Bone marrow (tissue), 2 donors: ENCODE measurements at places on chromosomes 3 and 15.

DNA sequence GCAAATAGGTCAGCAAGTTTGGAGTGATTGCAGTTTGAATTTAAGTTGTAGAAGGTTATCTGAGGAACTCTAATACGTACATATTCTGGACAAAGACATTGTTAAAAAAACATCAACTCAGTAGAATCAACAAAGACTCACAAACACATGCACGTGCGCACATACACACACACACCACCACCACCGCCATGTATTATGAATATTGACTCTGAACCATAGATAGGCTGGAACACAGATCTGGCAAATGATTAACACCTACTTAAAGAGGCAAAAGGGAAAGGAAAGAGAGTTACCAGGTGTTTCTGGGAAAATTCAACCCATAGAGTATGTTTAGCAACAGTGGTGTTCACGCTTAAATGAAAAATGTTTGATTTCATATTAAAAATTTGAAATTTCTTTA is 334.2 kb upstream of the ALCAM start:
- no peak for DNase-seq

DNA sequence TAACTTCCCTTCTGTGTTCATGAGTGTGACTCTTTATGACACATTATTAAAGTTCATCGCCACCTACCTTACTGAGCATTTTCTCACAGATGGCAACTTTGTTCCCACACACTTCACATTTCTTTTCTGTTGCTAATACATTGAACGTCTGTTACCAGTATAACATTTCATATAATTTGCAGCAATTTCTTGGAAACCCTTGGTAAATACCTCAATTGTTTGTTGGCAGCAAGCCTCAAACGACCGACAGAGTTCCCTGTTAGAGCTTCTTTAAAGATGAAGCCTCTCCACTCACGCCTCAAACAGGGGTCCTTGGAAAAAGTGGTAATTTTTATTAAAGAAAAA is 3.2 kb upstream of the CHSY1 start:
- no peak for DNase-seq

DNA sequence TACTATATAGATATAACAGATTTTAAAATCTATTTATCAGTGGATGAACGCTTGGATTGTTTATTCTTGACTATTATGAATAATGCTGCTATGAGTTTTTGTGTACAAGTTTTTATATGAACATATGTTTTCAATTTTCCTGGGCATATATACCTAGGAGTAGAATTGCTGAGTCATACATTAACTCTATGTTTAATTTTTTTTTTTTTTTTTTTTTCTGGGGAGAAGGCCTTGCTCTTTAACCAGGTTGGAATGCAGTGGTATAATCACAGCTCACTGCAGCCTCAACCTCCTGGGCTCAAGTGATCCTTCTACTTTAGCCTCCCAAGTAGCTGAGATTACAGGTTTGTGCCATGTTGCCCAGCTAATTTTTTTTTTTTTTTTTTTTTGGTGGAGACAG is 9.1 kb downstream of the CIDEC start:
- DNase-seq = no peak

- DNase-seq = no peak
Observed at GRCh38 chr15:78265752-78266224, 1.4 kb downstream of the DNAJA4 start.

- no peak for DNase-seq
Observed at GRCh38 chr3:18529631-18530030, 104.5 kb upstream of the SATB1 start.

- no peak for DNase-seq
Observed at GRCh38 chr3:43019006-43019809, 40.1 kb downstream of the GASK1A start.

GRCh38 chr15:85986741-85987140 is 92.9 kb upstream of the AGBL1 start:
- DNase-seq = no peak

GRCh38 chr15:58504674-58505234 is 73.0 kb downstream of the LIPC start:
- DNase-seq = no peak

DNA sequence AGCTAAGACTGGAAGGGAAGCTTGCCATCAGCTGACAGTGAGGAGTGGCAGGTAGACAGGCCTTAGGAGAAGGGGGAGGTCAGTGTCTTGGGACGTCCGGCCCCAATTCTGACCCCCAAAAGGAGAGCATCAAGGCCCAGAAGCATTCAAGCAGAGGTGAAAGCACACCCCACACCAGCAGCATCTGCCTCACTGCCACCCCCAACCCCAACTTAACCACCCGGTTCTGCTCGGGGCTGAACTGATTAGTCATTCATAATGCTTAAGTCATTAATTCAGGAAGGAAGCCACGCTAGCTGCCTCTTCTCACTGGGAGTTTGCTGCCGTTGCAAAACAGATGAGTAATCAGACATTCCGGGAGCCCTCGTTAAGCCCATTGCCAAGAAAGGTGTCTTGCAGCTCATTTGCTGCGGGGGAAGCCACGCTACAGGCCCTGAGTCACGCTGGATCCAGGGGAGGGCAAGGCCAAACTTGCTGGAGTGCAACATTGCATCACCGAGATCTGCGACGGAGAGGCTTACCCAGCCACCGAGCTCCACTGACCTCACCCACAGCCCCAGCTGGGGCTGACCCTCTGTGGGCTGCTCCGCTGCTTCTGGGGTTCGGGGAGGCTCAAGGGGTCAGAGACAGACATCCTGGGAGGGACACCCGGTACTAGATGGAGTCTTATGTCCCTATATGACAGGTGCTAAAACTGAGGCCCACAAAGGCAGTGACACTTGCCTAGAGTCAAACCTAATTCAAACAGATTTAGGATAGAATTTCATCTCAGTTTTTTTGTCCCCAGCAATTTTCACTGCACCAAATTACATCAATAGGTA is 46.4 kb upstream of the HES1 start:
- peak; percentile 80 for DNase-seq

- DNase-seq = no peak
Observed at GRCh38 chr3:177641206-177641605, 443.9 kb upstream of the TBL1XR1 start.

DNA sequence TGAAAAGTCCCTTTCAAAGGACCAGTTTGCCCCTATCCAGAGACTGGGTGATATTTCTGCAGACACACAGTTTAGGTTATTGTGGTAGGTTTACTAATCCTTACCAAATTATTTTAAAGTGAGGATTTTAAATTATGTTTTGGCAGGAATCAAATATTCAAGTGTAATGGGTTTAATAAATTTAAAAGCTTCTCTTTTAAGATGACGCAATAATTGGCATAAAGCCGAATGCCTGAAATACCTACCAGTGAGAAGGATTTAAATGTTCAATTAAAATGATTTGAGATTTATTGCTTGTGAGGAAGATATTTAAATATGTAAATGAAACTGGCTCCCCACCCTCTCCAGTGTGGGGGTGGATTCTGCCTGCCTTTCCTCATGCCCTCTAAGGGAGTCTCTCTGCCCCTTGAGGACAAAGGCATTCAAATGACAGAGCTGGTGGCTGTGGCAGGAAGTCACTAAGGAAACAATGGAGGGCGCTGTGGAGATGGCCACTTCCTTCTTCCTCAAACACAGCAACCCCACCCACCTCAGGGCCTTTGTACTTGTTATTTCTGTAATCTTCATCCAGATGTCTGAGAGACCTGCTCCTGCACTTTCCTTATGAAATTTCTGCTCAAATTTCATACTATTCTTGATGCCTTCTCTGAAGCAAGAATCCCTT is 131.7 kb downstream of the TNIK start:
- no peak for DNase-seq

DNA sequence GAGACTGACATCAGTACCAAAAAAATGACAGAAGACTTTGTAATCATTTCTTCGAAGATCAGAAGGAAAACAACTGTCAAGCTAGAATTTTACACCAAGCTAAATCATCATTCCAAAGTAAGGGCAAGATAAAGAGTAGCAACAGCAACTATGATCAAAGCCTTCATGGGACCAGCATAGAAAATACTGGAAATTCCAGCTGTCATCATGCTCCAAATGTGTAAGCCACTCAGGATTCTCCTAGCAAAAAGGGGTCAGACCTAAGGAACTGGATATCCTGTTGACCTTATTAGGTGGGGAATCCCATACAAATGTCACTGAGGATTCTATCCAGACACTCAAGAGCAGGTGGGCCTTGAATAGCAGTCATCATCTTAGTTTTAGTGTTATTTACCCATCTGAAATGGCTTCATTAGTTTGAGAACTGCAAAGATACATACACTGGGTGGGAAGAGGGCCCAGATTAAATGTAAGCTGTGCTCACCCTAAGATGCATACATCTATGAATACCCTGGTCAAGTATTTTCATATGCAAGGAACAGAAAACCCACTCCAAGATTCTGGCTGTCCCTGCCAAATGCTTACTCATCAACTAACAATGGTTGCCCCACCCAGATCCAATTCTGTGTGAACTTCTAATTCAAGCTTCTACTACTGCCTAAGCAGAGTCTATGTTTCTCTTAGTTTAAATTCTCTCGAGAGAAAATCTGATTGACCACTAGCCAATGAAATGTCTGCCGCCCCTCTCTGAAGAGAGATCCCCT is 33.5 kb downstream of the CLDN18 start:
- DNase-seq = no peak

- peak; percentile 27 for DNase-seq
Observed at GRCh38 chr3:138188013-138188730, 1.1 kb downstream of the ARMC8 start.

DNA sequence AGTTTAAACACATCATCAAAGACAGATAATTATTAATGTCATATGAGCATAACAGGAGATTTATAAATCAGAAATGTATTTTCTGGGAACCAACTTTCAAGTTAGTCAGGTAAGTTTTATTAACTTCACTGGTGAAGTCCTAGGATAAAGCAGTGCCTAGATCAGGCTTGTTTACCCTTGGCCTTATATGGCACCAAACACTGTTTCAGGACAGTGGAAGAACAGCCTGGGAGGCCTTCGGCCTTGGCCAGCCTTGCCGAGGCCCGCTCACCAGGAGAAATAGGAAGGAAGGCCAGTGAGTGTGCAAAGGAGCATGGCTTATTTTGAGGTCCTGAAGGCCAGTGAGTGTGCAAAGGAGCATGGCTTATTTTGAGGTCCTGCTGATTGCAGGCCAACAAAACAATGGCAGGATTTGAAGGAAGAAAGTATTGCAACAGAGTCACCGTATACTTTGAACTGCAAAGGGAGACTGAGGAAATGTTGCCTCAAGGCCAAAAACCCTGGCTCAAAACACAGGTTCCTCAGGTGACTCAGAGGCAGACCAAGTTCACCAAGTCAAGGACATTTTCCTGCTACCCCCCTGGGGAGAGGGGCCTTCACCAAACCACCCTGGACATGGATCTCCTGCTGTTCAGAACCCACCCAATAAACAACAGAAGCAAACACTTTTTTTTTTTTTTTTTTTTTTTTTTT is 174.3 kb downstream of the TP63 start:
- DNase-seq = no peak

DNA sequence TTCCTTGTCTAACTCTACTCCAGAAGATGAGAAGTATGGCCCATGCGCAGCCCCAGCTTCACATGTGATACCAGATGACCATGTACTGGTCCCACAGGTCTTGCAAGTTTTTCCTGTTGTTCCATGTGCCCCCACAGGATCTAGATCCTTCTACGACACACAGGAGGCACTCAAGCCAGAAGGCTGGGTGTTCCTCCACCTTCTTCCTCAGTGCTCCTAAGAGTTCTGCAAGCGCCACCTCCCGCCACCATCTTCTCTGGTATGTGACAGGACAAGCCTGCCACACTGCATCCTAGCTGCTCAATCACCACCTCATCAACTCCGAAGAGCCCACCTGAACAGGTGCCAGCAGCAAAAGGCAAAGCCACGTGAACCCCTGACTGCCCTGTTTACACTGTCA is 43.1 kb downstream of the XXYLT1 start:
- DNase-seq = no peak

GRCh38 chr3:84224262-84224661 is 734.5 kb upstream of the CADM2 start:
- no peak for DNase-seq

DNA sequence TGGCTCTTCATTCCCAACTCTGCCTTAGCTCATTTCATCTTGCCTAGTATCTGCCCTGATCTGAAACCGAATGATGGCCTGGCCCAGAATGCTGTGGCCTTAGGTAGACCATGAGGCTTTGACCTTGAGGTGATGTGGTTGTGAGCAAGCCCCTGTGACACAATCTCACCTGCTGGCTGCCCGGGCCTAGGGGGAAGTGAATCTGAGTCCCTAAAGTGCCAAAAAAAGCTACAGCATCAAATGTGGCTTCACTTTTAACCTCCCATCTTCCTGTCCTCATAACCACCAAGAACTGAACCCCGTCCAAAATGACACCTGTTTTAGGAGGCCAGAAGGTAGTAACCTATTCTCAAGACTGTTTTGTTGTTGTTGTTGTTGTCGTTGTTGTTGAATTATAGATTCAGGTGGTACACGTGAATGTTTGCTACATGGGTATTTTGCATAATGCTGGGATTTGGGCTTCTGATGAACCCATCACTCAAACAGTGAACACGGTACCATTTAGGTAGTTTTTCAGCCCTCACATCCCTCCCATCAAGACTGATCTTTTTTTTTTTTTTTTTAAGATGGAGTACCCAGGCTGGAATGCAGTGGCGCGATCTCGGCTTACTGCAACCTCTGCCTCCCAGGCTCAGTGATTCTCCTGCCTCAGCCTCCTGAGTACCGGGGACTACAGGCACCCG is 54.6 kb downstream of the MCCC1 start:
- DNase-seq = no peak
